ENCODE measurements at places on chromosomes 13 and 19.

DNA sequence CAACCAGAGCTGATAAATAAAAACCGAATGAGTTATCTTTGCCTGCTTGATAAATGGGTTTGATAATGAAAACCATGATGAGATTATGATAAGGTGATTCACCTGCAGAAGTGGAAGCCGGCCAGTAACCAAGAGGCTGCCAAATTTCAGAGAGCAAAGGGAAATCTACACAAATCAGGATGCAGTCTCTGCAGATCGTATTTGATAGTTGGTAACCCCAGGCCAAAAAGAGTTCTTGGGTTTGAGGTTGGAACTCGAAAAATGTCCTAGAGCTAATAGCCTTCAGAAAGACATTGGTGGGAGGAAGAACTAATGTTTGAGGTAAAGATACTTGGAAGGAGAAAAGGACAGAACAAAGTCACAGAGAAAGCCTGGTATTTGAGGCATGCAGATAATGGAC is 9.6 kb upstream of the LATS2 start:
- no peak for DNase-seq

DNA sequence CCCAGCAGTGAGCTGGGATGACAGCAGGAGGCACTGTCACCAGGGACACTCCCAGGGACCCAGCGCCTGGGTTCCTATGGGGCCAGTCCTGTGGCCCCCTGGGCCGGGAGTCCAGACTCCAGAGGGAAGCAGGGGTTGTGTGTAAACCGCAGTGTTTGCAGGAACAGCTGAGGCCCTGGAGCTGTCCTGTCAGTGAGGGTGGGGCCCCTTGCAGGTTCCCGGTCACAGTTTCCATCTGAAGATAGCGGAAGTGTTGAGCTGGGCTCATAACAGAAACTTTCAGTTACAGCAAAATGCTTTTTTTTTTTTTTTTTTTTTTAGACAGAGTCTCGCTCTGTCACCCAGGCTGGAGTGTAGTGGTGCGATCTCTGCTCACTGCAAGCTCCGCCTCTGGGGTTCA is 17.7 kb upstream of the CSNK1G2 start:
- DNase-seq: no peak

GRCh38 chr13:23799945-23800344 is 89.3 kb downstream of the MIPEP start:
- DNase-seq: no peak

DNA sequence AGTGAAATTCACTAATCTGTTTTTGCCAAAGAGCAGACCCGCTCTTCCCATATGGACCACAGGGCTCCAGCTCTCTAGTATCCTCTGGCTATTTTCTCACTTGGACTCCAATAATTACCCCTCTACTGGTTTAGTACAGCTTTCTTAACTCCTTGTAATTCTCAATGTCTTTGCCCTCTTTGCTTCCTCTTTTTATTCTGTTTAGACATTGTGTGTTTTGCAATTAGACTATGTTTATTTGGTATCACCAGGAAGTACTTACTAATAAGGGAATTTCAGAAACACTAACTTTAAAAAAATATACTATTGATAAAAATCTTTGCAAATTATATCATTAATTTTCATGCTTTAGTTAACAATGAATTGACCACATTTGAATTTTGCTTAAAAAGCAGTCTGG is 111.6 kb upstream of the OBI1 start:
- no peak for DNase-seq

DNA sequence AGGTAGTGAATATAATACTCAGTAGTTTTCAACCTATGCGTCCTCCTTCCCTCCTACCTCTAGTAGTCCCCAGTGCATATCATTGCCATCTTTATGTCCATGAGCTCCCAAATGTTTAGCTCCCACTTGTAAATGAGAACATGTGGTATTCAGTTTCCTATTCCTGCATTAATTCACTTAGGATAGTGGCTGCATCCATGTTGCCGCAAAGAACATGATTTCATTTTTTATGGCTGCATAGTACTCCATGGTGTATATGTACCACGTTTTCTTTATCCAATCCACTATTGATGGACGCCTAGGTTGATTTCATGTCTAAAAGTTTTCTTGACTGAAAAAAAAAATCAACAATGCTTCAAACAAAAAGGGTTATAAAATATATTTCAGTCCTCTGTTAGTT is 303.4 kb upstream of the SGCG start:
- no peak for DNase-seq
